ELF-1 (cell line): ENCODE measurements at places on chromosomes 11 and 22.

DNA sequence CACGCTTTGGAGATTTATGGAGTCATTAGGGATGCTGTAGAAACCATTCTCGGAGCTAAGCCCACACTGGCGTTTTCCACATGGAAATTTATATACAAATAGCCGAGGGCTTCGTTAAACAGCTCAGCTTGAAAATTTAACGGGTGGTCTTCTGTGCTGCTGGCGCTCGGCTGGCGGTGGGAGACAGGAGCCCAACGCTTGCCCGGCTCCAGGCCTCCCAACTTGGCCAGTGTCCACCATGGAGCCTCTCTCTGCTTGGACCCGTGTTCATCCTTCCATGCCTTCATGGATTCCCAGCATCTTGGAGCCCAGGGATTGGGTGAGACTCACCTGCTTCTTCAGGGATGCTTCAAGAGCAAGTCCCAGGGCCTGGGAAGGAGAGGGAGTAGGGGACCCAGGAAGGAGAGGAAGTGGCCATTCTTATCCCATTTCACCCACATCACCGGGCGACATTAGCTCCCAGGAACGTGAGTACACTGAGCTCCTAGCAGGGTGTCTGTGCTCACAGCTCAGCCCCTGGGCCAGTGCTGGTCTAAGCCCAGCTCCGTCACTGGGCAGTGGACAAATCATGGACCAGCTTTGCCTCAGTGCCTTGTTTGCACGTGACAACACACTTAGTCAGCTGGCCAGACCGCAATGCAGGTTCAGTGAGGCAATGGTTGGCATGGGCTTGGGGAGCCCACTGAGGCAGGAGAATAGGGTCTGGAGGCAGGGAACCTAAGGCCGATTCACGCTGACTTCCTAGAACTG lies 944.3 kb downstream of the BRD1 start:
- no peak for DNase-seq

DNA sequence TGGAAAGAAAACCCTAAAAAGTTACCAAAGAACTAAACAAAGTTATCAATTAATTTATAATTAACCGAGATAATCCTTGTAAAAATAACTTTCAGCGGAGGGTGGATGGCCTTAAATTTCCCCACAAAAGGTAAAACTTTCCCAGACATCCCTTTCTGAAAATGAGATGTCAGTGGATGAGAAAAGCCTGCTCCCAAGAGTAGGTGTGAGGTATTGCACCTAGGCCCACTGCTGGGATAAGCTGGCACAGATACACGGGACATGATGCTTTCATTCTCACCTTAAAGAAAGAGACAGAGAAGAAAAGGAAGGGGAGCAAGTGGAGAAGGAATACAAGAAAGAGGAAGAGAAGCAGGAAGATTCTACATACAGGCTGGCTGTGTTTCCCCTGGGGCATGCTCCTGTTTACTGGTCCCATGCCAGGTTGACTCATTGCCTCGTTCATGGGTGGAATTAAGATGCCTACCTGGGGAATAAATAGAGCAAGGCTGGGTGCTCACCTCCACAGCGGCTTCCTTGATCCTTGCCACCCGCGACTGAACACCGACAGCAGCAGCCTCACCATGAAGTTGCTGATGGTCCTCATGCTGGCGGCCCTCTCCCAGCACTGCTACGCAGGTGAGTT lies at the start of gene SCGB2A2:
Gene SCGB2A2 (plus strand): TSS at position 505 of the 625 bp plus-strand sequence. CDS start 59 bp downstream, at position 564.
- peak; percentile 5 for DNase-seq

DNA sequence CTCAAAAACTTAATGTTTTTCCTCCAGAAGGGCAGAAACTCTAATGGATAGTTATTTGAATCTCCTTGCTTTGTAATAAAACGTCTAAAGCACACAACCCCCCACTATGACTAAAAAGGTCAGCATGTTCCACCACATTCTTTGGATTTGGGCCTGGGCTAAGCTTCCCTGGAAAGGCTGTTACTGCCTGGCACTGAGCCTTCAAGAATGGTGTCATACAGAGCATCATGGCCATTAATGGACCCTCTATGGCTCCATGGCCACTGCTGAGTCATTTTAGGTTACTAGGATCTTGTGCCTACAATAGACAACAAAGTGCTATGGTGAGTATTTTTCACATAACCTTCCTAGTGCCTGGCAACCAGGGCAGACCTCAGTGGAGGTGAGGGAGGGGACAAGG lies 242.6 kb upstream of the FAT3 start:
- DNase-seq: no peak

DNA sequence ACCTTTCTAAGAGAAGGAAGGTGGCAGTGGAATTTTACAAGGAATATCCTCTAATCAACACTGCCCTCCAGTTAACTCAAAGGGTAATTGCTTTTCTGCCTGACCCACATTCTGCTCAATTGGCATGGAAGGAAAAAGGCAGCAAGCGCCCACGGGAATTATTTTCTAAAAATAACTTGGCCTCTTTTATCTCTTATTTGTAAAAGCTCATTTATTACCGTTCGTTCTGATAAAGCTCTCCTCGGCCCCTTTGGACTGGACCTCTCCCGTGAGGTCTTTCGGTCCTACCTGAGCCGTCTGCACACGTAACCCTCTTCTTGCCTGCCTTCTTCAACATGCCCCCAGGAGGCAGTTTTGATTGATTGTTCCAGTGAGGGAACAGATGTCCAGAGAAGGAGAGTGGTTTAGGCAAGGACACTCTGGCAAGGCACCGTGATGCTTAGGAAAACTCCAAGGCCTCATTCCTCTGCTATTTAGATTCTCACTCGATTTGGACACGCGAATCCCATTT lies 53.2 kb upstream of the CRTAM start:
- no peak for DNase-seq

- DNase-seq: peak; percentile 64
Measured at GRCh38 chr11:9858822-9859221, 194.9 kb downstream of the SWAP70 start.

- DNase-seq: no peak
Measured at GRCh38 chr22:45376703-45377102, 36.7 kb downstream of the SMC1B start.

GRCh38 chr22:35995772-35996171 lies 32.9 kb downstream of the RBFOX2 start:
- DNase-seq: peak; percentile 43

DNA sequence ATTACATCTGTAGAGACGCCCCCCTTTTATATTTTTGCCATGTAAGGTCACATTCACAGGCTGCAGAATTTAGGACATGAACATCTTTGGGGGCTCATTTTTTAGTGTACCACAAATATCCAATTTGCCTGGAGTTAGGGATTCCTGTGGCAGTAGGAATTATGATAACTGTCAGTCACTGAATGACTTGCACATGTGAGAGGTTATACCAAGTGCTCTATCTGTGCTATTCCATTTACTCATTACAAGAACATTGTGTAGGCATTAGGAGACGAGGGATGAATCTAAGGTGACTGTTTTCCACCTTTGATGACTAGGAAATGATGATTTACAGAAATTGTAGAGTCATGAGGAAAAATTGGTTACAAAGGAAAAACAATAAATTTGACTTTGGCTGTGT lies 79.3 kb downstream of the LIF start:
- DNase-seq: no peak
